H1 (cell line): ENCODE measurements at places on chromosomes 3 and 15. TPM values are rescaled to one million over a fixed set of nuclear protein-coding genes. Genes with fewer than 3 reads are reported as not detected.

Gene BNC1
- polyA plus RNA-seq, result 0.53 and 2.1 TPM in 2 replicates

Gene IGSF10
- polyA plus RNA-seq, result 0.46 and 0.59 TPM in 2 replicates

Gene SNTN
- not detected in 2 replicates for polyA plus RNA-seq

- no peak for DNase-seq
These were observed 47.3 kb downstream of the CHP1 start for GRCh38 chr15:41278319-41278718.

DNA sequence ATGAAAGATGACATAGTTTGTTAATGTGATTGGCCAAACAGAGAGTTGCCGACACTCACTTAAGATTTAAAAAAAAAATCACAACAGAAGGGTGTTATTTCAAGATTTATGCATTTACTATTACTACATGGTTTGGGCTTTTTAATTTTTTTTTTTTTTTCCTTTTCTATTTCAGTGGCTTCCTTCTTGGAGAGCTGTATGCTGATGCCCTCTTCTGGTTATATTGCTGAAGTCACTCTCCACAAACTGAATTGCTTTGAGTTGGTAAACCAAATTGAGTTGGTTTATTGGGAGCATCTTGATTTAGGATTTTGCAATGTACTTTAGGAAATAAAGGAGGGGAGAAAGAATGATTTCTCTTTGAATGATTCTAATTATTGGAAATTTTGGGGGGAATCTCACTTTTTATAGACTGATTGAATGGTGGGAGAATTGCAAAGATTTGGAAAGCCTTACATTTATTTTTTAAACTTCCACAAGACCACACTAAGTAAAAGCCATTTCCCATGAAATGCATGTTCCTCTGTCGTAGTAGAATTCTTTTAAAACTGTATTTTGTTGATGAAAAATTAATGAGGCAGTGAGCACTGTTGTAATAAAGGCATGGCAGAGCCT lies 186.6 kb upstream of the FEZF2 start:
- no peak for DNase-seq

- no peak for DNase-seq
These were observed 325 bp downstream of the ALCAM start for GRCh38 chr3:105367063-105367405.
